Glutamatergic neuron (in vitro differentiated cells): ENCODE measurements at places on chromosomes 12 and 14. TPM values are rescaled to one million over a fixed set of nuclear protein-coding genes. Genes with fewer than 3 reads are reported as not detected.

DNA sequence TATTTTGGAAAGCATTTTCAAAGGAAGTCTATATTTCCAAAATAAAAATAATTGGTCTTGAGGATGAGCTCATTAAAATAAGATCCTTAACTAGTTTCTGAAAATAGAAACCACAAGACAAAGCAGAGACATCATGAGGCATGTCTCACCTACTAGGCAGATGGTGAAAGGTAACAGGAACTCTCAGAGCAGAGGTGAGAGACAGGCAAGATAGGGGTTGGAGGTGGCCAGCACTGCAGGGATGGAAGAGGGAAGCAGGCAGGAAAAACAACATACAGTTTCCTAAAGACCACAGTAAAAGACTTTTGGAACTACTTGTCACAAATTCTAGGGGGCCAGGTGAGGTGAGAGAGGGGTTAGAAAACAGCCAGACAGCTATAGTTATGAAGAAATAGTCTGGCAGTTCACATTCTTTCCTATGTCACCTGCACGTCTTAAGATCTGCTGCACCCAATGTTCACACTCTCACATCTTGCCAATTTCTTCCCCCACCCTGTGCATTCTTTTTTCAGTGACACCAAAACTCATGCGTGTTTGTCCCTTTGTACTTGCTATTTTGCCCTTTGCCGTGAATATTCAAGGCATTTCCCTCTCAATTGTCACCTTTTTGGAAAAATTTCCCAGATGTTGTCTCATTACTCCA lies 341.7 kb upstream of the KITLG start:
- H3K27me3 ChIP-seq, result no peaks in the 10 kb centered on the region
- no peak overlapping the region for H3K4me3 ChIP-seq
- DNase-seq, result no peak
- H3K4me1 ChIP-seq, result no peaks in the 10 kb centered on the region
- H3K27ac ChIP-seq, result no peak overlapping the region
- H3K36me3 ChIP-seq, result no peaks in the 10 kb centered on the region

DNA sequence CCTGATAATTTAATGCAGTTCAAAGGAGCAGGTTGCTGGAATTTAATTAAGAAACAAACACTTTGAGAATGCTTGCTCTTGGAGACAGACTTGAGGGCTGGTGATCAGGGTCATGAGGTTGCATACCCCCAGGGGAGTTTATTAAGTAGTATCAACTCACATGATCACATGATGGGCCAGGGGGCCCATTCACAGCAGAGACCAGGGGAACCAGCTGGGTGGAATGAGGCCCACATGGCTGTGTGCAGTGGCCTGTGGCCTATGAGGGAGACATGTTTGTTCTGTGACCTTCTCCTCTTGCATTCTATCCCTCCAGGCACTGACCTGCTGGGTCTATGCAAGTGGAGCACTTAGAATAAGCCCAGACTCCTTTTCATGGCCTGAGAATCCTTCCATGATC lies 266.6 kb upstream of the PWP1 start:
- H3K27ac ChIP-seq, result peak overlapping the region; percentile 34
- H3K4me3 ChIP-seq, result no peak overlapping the region
- peaks cover 2% of the 10 kb centered on the region for H3K4me1 ChIP-seq
- no peak for DNase-seq
- no peaks in the 10 kb centered on the region for H3K36me3 ChIP-seq

- peaks cover 15% of the 10 kb centered on the region for H3K27me3 ChIP-seq
- no peak for DNase-seq
- H3K36me3 ChIP-seq, result no peaks in the 10 kb centered on the region
- no peak overlapping the region for H3K27ac ChIP-seq
- peaks cover 60% of the 10 kb centered on the region for H3K4me1 ChIP-seq
- no peak overlapping the region for H3K4me3 ChIP-seq
These were observed 19.5 kb downstream of the C14orf132 start for GRCh38 chr14:96058576-96059200.

DNA sequence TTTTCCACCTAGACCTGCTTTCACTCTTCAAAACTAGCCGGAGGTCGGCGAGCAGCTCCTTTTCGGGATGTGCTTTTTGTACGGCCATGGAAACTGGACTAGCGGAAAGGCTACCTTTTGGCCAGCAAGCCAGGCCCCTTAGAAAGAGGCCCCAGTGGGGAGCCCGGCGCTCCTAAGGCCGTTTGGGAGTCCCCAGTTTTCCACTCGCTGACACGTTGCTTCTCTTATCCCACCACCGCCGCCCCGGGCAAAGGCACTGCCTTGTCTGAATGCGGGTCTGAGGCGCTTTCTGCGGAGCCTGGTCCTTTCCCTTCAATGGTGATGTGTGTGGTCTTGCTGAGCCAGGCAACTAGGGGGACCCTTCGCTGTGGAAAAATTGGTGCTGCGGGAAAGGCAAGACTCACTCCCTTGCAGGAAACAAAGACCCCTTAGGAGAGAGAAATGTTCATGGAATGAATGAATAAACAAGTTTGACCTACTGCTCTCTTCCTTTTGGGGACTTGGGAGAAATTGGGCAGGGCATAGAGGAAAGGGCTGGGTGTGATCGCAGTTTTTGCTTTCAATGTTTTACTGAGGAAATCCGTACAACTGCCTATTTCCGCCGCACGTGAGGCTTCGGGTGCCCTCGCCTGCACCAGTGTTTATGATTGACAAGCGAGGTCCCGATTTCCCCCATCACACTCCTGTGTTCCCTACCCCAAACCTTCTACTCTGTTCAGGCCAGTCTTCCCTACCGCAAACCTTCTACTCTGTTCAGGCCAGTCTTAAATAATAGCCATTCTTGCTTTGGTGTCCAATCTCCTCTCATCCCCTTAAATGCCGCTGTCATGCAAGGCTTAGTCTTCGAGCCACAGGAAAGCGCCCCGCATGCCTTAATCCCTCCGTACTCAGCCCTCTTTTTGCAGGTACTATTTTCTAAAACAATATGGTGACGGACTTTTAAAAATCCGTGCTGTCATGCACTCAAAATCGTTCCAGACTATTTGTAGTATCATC lies 1.0 kb upstream of the SLC38A2 start:
- peak overlapping the region; percentile 96 for H3K27ac ChIP-seq
- peaks cover 5% of the 10 kb centered on the region for H3K36me3 ChIP-seq
- H3K4me1 ChIP-seq, result peaks cover 13% of the 10 kb centered on the region
- H3K27me3 ChIP-seq, result peaks cover 15% of the 10 kb centered on the region

The TRIM9 gene
- 11.9 TPM for total RNA-seq

The GYS2 gene
- not detected for total RNA-seq

GRCh38 chr14:103688906-103689902 lies 26.0 kb downstream of the XRCC3 start:
- no peak for DNase-seq
- H3K27ac ChIP-seq, result peak overlapping the region; percentile 64
- H3K4me3 ChIP-seq, result no peak overlapping the region
- H3K4me1 ChIP-seq, result peaks cover 30% of the 10 kb centered on the region

The ALDH2 gene
- 55.2 TPM for total RNA-seq

The NKX2-1 gene
- not detected for total RNA-seq

The COPS7A gene
- 25.9 TPM for total RNA-seq

GRCh38 chr14:84237881-84238280 lies 1292.1 kb upstream of the FLRT2 start:
- H3K27ac ChIP-seq, result no peak overlapping the region
- H3K4me1 ChIP-seq, result peaks cover 7% of the 10 kb centered on the region
- DNase-seq, result no peak

DNA sequence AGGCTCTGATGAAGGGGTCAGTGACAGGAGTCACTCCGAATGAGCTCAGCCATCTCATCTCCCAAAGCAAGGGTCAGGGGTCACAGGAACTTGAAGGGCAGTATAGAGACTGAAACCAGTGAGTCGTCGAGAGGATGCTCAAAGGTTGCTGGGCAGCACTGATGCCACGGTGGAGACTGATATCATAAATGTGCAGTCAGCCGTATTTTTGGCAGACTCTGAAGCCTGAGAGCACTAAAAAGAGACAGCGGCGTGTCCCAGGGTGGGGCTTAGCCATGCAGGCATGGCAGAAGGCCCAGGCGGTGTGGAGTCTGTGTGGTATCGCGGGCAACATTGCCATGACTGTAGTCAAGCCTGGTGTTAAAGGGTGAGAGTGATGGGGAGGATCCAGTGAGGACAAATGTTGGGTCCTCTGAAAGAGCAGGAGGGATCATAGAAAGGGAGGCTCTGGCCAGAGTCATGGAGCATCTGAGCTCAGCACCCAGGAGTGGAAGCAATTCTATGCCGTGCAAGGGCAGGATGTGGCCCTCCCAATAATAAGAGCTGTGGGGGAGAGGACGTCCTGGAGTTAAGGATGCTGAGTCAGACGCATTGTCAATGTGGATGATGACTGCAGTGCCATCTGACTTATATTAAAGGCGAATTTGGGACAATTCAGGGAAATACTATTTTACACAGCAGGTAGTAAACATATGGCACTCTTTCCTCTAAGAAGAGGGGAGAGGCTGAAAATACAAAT lies 241.2 kb upstream of the FKBP4 start:
- H3K27me3 ChIP-seq, result peaks cover 10% of the 10 kb centered on the region
- H3K27ac ChIP-seq, result no peak overlapping the region
- peaks cover 8% of the 10 kb centered on the region for H3K36me3 ChIP-seq
- H3K4me1 ChIP-seq, result peaks cover 9% of the 10 kb centered on the region
- no peak overlapping the region for H3K4me3 ChIP-seq

The OR6C6 gene
- total RNA-seq, result not detected

The GPRC5D gene
- not detected for total RNA-seq

The PMEL gene
- 851 TPM for total RNA-seq

- no peak overlapping the region for H3K4me3 ChIP-seq
- H3K27ac ChIP-seq, result peak overlapping the region; percentile 2
- H3K36me3 ChIP-seq, result no peaks in the 10 kb centered on the region
- peak; percentile 15 for DNase-seq
These were observed 142.8 kb upstream of the FLRT2 start for GRCh38 chr14:85387181-85387580.

GRCh38 chr12:112166051-112167015 lies 41.0 kb downstream of the TRAFD1 start:
- no peak overlapping the region for H3K4me3 ChIP-seq
- no peak overlapping the region for H3K27ac ChIP-seq
- no peak for DNase-seq
- peaks cover 13% of the 10 kb centered on the region for H3K27me3 ChIP-seq
- H3K4me1 ChIP-seq, result no peaks in the 10 kb centered on the region

DNA sequence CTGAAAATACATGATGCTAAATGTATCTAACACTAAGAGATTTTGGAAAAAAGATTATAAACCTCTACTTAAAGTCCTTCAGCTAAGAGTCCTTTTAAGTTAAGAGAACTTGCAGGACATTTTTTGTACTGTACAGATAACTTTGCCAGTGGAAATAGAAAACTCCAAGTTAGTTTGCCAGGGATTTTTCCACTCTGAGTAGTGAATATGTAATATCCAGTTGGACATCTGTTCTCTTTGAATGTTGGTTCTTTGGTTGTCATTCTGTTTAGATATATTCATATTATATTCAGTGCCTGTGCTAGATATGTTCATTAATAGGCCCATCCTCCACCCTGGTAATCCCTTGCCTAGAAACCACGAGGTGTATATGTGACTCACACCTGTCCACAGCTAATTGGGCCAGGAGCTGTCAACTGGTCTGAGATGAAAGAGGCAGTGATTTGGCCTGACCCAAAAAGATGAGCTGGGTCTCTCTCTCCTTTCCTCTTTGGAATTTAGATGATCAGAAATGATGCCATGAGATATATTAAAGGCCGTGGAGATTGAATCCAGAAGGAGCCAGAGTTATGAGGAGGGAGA lies 261.0 kb upstream of the LRIG3 start:
- no peak overlapping the region for H3K27ac ChIP-seq
- no peak for DNase-seq
- H3K27me3 ChIP-seq, result no peaks in the 10 kb centered on the region
- H3K4me3 ChIP-seq, result no peak overlapping the region
- peaks cover 7% of the 10 kb centered on the region for H3K36me3 ChIP-seq

GRCh38 chr12:52259657-52260243 lies 14.7 kb upstream of the KRT86 start:
- H3K4me1 ChIP-seq, result peaks cover 7% of the 10 kb centered on the region
- H3K27me3 ChIP-seq, result peaks cover 7% of the 10 kb centered on the region
- no peaks in the 10 kb centered on the region for H3K36me3 ChIP-seq
- H3K27ac ChIP-seq, result no peak overlapping the region
- no peak overlapping the region for H3K4me3 ChIP-seq

DNA sequence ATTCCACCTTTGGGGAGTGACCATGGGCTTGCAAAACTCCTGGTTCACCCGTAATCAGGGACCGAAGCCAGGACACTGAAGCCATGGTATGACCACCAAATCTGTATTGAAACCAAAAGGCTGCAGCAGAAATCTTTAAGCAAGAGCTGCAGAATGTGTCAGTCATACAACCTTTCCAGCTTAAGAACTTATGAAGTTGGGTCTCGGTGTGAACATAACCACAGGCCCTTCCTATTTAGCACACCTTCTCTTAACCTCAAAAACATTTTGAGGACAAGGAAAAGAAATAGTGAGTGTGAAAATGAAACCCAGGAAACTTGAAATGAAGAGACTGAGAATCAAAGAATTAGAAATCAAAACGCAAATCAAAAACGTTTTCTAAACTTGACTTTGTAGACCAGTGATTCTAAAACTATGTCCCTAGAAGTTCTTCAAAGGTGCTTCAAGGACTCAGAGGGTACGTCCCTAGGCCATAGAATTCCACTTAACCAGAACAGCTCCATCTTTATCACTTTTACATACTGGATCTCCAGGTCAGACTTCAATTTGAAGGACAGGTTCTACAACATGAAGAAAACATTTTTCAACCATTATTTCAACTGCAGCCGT lies 231.6 kb upstream of the GRIP1 start:
- H3K4me3 ChIP-seq, result no peak overlapping the region
- no peak overlapping the region for H3K27ac ChIP-seq
- H3K36me3 ChIP-seq, result no peaks in the 10 kb centered on the region
- H3K27me3 ChIP-seq, result no peaks in the 10 kb centered on the region

DNA sequence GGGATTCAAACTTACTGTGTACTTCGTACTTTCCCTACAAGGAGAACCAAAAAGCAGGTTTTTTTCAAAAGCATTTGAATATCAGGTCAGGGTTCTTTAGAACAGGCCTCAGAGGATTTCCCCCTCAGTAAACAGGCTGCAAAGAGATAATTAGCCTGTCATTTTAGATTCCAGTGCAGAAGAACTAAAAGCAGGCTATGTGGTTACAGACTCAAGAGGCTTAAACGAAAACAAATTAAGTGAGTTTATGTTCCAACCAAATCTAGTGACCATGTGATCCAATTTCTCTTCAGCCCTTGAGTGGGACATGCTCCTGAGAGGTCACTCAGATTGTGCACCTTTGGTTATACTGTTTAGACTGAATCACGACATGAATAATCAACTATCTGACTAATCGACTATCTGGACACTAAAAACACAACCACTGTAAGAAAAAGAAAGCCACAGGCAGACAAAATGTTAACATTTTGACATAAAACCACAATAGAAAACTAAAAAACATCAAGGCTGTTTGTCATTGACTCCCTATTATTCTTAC lies 4.5 kb downstream of the TMED8 start:
- H3K27ac ChIP-seq, result no peak overlapping the region
- no peaks in the 10 kb centered on the region for H3K27me3 ChIP-seq
- H3K4me1 ChIP-seq, result peaks cover 8% of the 10 kb centered on the region
- H3K36me3 ChIP-seq, result no peaks in the 10 kb centered on the region
- DNase-seq, result no peak

The MYH6 gene
- not detected for total RNA-seq

GRCh38 chr12:48198672-48198971 lies 4.5 kb downstream of the OR10AD1 start:
- H3K27ac ChIP-seq, result peak overlapping the region; percentile 98
- no peaks in the 10 kb centered on the region for H3K4me1 ChIP-seq
- peak overlapping the region; percentile 96 for H3K4me3 ChIP-seq

The UNC79 gene
- 29.5 TPM for total RNA-seq
